Ureter (tissue), 1 donor: ENCODE measurements at places on chromosomes 12 and 14.

DNA sequence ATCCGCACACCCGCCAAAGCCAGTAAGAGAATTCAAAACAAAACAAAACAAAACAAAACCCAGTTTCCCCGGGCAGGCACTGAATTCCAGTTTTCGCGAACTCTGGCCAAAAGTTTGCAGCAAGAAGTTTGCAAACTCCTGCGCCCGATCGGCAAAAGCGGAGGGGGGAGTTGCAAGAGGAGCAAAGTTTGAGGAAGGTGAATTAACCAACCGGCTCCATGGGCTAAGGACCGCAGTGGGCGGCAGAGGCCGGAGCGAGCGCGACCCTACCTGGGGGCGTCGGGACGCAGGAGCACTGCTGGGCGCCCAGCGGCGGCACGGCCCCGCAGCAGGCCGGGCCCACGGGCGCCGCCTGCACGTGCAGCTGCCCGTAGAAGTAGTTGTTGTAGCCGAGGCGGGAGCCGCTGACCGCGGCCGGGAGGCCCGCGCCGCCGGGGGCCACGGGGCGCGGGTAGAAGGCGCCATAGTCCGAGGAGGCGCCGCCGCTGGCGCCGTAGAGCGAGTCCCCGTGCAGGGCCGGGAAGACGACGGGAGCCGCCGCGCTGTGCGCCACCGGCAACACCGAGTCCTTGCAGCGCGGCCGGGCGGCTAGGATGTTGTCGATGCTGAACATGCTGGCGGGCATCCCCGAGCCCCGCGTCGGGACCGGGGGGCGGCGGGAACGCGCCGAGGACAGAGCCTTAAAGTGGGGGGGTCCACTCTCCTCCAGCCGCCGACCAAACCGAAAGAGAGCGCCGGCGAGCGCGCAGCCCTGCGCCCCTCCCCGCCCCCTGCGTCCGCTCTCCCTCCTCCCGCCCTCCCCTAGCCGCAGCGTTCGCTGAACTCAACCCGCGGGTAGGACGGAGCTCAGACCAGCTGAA, at the start of gene GSC:
Gene GSC (minus strand): TSS at position 723 of the 860 bp plus-strand sequence. CDS start 98 bp downstream, at position 625.
- no peak for DNase-seq

DNA sequence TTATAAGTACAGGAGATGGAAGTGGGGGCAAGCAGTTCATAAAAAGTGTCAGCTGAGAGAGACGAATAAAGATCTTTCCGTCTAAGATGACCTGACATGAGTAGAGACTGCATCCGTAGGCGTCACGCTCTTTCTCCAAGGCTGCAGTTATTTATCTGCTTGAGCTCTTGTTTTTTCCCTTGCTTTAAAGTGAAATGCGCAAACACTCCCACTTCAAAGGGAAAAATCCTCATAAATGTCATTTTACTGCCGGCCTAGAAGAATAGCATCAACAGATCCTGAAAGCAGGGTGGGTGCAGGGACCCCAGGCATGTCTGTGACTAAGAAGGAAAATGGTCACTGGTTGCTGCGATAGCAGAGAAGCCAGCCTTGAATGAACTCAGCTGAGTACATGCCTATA, 647.4 kb downstream of the MED13L start:
- DNase-seq: no peak

DNA sequence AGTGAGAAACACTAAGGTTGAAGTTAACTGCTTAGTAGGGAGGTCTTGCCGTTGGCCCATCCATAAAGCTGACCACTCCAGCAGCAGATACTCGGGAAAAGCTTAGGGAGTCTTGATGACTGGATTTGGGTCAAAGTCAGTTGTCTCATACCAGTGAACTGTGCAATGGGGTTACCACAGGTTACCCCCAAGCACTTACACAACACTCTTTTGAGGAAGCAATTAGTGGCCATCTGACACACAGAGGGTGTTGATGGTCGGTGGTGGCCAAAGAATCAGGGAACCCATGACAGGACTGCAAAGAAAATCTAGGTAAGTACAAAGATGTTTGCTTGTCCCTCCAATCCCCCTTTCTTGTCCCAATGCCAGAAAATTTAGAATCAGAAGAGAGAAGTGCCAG, 410.2 kb downstream of the APAF1 start:
- DNase-seq: no peak

GRCh38 chr12:68981516-68981915, 48.5 kb upstream of the CPM start:
- no peak for DNase-seq

GRCh38 chr14:50633954-50634353, 34.2 kb downstream of the SAV1 start:
- no peak for DNase-seq

GRCh38 chr12:97757481-97758193, 295.0 kb downstream of the RMST start:
- no peak for DNase-seq

- DNase-seq: no peak
Observed at GRCh38 chr12:25034676-25035075, 85.8 kb upstream of the BCAT1 start.

DNA sequence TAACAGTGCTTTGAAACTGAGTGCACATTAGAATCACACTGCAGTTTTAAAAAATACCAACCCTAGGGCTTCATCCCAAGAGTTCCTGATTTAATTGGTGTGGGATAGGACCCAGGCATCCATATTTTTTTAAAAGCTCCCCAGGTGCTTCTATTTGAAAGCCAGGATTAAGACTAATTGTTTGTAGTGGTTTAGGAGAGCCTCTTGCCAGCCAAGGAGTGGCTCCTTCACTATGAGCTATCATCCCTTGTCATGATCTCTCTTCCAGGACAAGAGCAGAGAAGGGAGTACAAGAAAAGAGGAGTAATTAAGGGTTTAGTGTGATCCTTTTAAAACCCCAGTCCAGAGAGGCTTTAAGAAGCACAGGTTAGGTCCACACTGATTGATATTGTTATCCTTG, 178.0 kb downstream of the CAND1 start:
- DNase-seq: no peak

GRCh38 chr14:39576736-39577135, 144.5 kb upstream of the FBXO33 start:
- DNase-seq: no peak

DNA sequence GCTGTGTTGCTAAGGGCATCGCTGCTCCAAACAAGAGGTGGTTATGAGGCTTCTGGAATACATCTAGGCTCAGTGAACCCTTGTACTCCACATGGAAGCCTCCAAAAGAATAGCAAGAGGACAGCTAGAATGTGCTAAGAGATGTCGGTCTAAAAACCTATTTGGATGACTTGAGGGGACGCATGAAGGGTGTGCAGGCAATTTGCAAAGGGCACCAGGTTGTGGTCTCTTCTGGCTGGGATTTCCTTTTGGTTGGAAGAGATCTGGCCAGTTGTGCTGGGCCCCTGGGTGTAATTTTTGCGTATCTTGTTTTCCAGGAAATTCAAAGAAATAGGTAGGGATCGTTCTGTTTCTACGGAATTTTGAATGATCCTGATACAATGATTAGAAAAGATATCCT, 4.2 kb downstream of the TTC9 start:
- no peak for DNase-seq

DNA sequence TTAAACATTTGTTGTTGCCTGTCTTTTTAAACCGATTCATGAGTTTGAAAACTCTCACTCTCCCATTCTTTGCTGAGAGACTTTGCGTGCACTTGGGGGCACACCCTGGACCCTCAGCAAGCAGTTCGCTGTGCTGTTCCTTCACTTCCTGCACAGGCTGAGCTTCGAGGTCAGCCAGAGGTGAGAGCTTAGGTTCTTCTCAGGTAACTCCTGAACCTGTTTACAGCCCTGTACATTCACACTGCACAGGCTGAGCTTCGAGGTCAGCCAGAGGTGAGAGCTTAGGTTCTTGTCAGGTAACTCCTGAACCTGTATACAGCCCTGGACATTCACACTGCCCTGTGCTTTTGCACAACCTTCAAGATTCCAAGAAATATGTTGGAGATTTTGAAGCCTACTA, 9.8 kb upstream of the CLECL1 start:
- no peak for DNase-seq

- DNase-seq: no peak
Observed at GRCh38 chr14:89366864-89367778, 49.9 kb downstream of the FOXN3 start.
